PC-9 (cell line): ENCODE measurements at places on chromosomes 16 and 17. TPM values are rescaled to one million over a fixed set of nuclear protein-coding genes. Genes with fewer than 3 reads are reported as not detected.

DNA sequence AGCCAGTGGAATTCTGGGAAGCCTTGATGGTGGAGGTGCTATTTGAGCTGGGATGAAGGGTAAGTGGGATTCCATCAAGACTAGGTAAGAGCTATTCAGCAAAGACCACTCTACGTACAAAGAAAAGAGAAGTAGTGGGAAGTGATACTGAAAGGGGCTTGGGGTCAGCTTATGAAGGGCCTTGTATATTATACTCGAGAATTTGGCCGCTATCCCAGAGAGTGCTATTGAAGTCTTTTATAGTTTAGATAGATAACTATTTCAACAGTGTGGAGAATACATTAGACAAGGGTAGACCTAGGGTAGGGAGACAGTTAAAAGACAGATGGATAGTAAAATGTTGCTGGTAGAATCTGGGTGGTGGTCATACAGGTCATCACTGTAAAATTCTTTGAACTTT, 10.3 kb downstream of the DNAH2 start:
- no peak overlapping the region for H3K27ac ChIP-seq
- DNase-seq, result no peak
- no peaks in the 10 kb centered on the region for H3K4me1 ChIP-seq
- no peaks in the 10 kb centered on the region for H3K36me3 ChIP-seq
- H3K27me3 ChIP-seq, result no peaks in the 10 kb centered on the region

DNA sequence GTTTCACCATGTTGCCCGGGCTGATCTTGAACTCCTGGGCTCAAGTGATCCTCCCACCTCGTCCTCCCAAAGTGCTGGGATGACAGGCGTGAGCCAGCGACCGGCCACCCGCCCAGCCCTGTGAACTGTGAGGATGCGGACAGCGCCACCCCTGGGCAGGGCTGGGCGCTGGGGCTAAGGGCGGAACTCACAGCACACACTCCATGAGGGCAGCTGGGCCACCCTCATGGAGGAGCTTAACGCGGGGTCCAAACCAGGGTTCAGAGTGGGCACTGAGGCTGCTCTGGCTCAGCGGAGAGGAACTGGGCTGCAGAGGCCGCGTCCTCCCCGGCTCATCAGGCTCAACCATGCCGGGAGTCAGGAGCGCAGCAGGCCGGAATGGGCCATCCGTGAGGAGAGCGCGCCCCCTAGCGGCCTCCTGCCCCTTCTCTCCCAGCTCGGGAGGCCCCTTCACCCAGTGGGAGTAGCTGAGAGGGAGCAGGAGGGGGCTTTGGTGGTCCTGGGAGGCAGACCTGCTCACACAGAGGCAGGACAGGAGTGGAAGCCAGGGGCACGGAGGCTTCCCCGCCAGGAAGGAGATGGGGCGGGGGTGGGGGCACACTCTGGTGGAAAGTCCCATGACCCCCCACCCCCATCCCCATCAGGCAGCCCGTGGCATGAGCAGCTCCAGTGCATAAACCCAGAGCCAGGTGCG, 13.8 kb downstream of the CORO7 start:
- no peak for DNase-seq
- H3K27ac ChIP-seq, result no peak overlapping the region
- no peak overlapping the region for H3K4me3 ChIP-seq
- no peaks in the 10 kb centered on the region for H3K27me3 ChIP-seq

TAT gene
- total RNA-seq, result 0.13 and 0.50 TPM in 2 replicates

LDHD gene
- 1.1 and 1.3 TPM in 2 replicates for total RNA-seq

TLCD3B gene
- total RNA-seq, result 5.8 and 9.7 TPM in 2 replicates

CD300LB gene
- total RNA-seq, result not detected in 2 replicates

TBX2 gene
- total RNA-seq, result 0.44 and 0.60 TPM in 2 replicates

CDK5R1 gene
- total RNA-seq, result 1.8 and 2.1 TPM in 2 replicates

CACNA1G gene
- 0.28 and 0.46 TPM in 2 replicates for total RNA-seq

DNA sequence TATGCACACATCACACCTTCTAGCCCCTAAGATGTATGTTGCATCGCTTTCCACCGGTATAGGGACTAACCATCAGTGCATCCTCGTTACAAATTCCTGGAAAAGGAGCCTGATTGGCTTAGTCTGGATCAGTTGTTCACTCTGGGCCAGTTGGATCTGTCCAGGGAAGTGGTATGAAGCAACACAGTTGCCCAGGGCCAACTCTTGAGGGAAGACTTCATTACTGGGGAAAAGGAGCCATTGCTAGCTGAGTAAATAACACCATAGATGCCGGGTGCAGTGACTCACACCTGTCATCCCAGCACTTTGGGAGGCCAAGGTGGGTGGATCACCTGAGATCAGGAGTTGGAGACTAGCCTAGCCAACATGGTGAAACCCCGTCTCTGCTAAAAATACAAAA, 275.2 kb upstream of the RBFOX1 start:
- no peak overlapping the region for H3K27ac ChIP-seq
- no peaks in the 10 kb centered on the region for H3K27me3 ChIP-seq
- H3K36me3 ChIP-seq, result no peaks in the 10 kb centered on the region
- DNase-seq, result no peak
- no peaks in the 10 kb centered on the region for H3K4me1 ChIP-seq

WNT9B gene
- total RNA-seq, result not detected in 2 replicates

- H3K36me3 ChIP-seq, result no peaks in the 10 kb centered on the region
- no peak overlapping the region for H3K27ac ChIP-seq
- DNase-seq, result no peak
- H3K4me1 ChIP-seq, result no peaks in the 10 kb centered on the region
These were observed 148.9 kb downstream of the ZNF18 start for GRCh38 chr17:11848330-11848729.

GRCh38 chr17:44216173-44216572, 3.3 kb downstream of the UBTF start:
- H3K4me3 ChIP-seq, result no peak overlapping the region
- DNase-seq, result no peak
- H3K27ac ChIP-seq, result no peak overlapping the region
- H3K4me1 ChIP-seq, result peaks cover 14% of the 10 kb centered on the region
- H3K27me3 ChIP-seq, result no peaks in the 10 kb centered on the region
- H3K36me3 ChIP-seq, result peaks cover 28% of the 10 kb centered on the region

- no peak overlapping the region for H3K4me3 ChIP-seq
- H3K4me1 ChIP-seq, result no peaks in the 10 kb centered on the region
- H3K27ac ChIP-seq, result no peak overlapping the region
These were observed 70.3 kb downstream of the ABCA8 start for GRCh38 chr17:68884888-68885287.

DNA sequence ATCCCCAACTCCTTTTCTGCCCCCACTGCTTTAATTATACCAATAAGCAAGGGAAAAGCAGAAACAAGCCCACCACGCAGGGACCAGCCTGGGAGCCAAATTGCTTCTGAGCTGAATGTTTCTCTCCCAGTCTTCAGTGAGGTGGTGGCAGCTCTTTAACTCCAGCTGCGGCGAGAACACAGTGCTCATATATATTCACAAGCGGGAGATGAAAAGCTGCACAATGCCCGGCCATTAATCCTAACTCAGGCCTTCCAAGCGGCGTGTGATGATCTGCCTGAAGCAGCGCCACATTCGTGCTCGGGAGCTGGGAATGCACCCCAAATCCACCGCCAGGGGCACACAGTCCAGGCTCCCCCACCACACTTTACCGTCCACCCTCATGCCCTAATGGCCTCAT, 203.7 kb upstream of the SDK2 start:
- no peaks in the 10 kb centered on the region for H3K36me3 ChIP-seq
- DNase-seq, result no peak
- no peak overlapping the region for H3K4me3 ChIP-seq
- H3K4me1 ChIP-seq, result no peaks in the 10 kb centered on the region

- no peaks in the 10 kb centered on the region for H3K27me3 ChIP-seq
- H3K4me3 ChIP-seq, result no peak overlapping the region
- H3K4me1 ChIP-seq, result peaks cover 6% of the 10 kb centered on the region; the same call in 1 of the 2 replicates
- no peak for DNase-seq
- H3K36me3 ChIP-seq, result no peaks in the 10 kb centered on the region
These were observed 25.4 kb upstream of the ARHGAP17 start for GRCh38 chr16:25040543-25040942.

DNA sequence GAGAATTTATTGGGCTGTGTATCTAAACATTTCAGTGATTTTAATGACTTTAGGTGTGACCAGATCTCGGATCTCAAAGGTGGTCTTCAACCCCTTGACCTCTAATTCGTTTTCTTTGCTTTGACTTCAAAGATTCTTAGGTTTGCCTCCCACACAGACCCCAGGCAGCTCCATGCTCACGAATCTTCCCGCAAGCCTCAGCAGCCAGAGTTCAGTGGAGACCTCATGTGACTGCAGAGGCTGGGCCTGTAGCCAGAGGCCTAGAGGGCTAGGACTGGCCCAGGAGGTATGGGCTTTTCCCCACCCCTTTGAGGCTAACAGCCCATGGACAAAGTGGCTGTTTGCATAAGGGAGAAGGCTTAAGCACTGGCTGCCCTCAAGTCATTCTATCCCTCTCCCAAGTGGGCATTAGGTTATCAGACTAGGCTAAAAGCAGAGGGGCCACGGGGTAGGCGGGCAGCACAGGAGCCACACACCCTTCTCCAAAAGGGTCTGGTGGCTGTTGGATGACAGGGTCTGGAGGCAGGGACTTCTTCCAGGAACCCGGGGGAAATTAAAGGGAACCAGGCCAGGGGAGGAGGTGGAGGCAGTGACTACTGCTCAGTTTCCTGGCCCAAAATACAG, 3.0 kb downstream of the HIRIP3 start:
- no peak overlapping the region for H3K27ac ChIP-seq
- no peaks in the 10 kb centered on the region for H3K36me3 ChIP-seq
- DNase-seq, result peak; percentile 23
- peaks cover 25% of the 10 kb centered on the region for H3K4me1 ChIP-seq

- no peak for DNase-seq
- no peaks in the 10 kb centered on the region for H3K36me3 ChIP-seq
- H3K4me3 ChIP-seq, result peak overlapping the region; percentile 64
- no peaks in the 10 kb centered on the region for H3K27me3 ChIP-seq
- peaks cover 59% of the 10 kb centered on the region for H3K4me1 ChIP-seq
These were observed 1.6 kb downstream of the AMFR start for GRCh38 chr16:56423584-56424403.

GFAP gene
- total RNA-seq, result not detected in 2 replicates

DNA sequence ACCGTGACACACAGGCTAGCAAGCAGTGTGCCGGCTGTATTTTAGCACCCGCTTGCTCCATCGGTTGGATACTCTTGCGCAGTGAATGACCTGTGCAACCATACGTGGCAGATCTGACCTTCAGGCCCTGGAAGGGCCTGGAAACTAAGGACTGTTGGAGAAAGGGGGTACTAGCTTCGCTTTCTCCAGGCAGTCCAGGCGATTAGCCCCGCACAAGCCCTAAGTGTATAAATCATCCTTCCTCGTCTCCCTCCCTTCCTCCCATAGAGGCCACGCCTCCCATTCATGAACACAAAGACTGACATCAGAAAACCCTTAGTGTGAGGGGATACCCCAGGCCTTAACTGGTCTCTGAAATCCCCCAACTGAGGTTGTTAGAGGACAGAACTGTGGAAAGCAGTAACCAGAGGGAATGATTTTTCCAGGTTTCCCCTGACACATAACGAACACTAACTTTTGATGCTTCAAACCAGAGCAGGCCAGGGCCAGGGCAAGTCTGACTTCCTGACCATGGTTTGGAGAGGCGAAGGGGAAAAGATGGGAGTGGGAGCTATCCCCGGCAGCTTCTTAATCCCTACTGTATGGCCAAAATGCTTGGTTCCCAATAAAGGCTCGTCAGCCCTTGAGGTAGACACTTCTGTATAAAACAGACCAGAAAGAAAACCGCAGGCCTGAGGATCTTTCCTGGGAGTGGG, 1.4 kb upstream of the DYNLL2 start:
- no peak overlapping the region for H3K27ac ChIP-seq
- peaks cover 17% of the 10 kb centered on the region; the same call in 1 of the 2 replicates for H3K36me3 ChIP-seq
- H3K4me1 ChIP-seq, result peaks cover 17% of the 10 kb centered on the region

DNAH3 gene
- 0.33 and 0.70 TPM in 2 replicates for total RNA-seq

GRCh38 chr17:8629371-8630226, 926 bp downstream of the MYH10 start:
- no peaks in the 10 kb centered on the region for H3K4me1 ChIP-seq
- H3K4me3 ChIP-seq, result no peak overlapping the region
- H3K36me3 ChIP-seq, result no peaks in the 10 kb centered on the region
- H3K27ac ChIP-seq, result no peak overlapping the region
- H3K27me3 ChIP-seq, result peaks cover 5% of the 10 kb centered on the region; the same call in 1 of the 2 replicates
- no peak for DNase-seq

DNA sequence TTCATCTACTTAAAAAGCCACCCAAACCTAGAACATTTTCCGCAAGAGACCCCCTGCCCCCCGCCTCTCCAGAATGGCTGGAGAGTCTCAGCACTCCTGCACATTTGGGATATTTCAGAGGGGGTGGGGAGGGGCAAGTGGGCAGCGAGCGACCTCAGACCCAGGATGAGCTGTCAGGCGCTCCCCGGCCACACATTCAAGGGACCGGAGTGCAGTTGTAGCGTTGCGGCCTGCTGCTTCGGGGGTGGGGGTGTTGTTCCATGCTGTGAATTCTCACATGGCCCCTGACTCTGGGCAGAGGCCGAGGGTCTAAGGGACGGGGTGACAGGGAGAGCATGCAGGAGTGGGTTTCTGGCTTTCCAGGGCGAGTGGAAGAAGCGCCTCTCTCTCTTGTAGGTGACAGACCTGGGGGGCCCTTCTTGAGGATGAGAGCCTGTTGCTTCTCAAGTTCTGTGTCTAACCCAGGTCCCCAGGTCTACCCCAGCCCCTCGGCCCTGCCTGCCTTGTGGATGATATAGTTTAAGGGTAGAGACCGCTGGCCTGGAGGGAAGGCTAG, 231.2 kb downstream of the SEC14L1 start:
- no peaks in the 10 kb centered on the region for H3K36me3 ChIP-seq
- no peak overlapping the region for H3K4me3 ChIP-seq
- H3K4me1 ChIP-seq, result no peaks in the 10 kb centered on the region
- no peaks in the 10 kb centered on the region for H3K27me3 ChIP-seq
- no peak for DNase-seq

SGF29 gene
- total RNA-seq, result 45.3 and 51.1 TPM in 2 replicates

DNA sequence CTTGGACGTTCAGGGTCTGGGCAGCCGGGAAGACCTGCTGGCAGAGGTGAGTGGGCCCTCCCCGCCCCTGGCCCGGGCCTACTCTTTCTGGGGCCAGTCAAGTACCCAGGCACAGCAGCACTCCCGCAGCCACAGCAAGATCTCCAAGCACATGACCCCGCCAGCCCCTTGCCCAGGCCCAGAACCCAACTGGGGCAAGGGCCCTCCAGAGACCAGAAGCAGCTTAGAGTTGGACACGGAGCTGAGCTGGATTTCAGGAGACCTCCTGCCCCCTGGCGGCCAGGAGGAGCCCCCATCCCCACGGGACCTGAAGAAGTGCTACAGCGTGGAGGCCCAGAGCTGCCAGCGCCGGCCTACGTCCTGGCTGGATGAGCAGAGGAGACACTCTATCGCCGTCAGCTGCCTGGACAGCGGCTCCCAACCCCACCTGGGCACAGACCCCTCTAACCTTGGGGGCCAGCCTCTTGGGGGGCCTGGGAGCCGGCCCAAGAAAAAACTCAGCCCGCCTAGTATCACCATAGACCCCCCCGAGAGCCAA, 8.6 kb upstream of the ABCC3 start:
- no peaks in the 10 kb centered on the region for H3K27me3 ChIP-seq
- H3K4me1 ChIP-seq, result peaks cover 31% of the 10 kb centered on the region
- peak; percentile 50 for DNase-seq
- H3K27ac ChIP-seq, result no peak overlapping the region

- no peaks in the 10 kb centered on the region for H3K27me3 ChIP-seq
- peak overlapping the region; percentile 49; the same call in 1 of the 2 replicates for H3K27ac ChIP-seq
- no peak overlapping the region for H3K4me3 ChIP-seq
These were observed 35.9 kb downstream of the CMTM4 start for GRCh38 chr16:66660422-66661209.

COIL gene
- total RNA-seq, result 14.0 and 19.0 TPM in 2 replicates

GAST gene
- 0.87 TPM in 1 of 2 replicates, not detected in the other for total RNA-seq
